ENCODE measurements at places on chromosomes 11 and 22. TPM values are rescaled to one million over a fixed set of nuclear protein-coding genes. Genes with fewer than 3 reads are reported as not detected.

IL18BP gene
- 1.6 TPM for total RNA-seq

EIF3M gene
- 337 TPM for total RNA-seq

PLEKHB1 gene
- total RNA-seq = 0.22 TPM

CBLIF gene
- total RNA-seq = not detected

KDM4D gene
- 0.17 TPM for total RNA-seq

PATE2 gene
- 0.22 TPM for total RNA-seq

VWA5A gene
- total RNA-seq = 5.3 TPM

HIPK3 gene
- 101 TPM for total RNA-seq
